ENCODE measurements at places on chromosomes 13 and 19. TPM values are rescaled to one million over a fixed set of nuclear protein-coding genes. Genes with fewer than 3 reads are reported as not detected.

The SHISA7 gene
- polyA plus RNA-seq: not detected

- no peak overlapping the region for H3K27ac ChIP-seq
- DNase-seq: no peak
- H3K27me3 ChIP-seq: peaks cover 5% of the 10 kb centered on the region
- no peak overlapping the region for H3K4me3 ChIP-seq
- no peaks in the 10 kb centered on the region for H3K36me3 ChIP-seq
These were observed 66.8 kb downstream of the MRPL57 start for GRCh38 chr13:21243045-21243897.

DNA sequence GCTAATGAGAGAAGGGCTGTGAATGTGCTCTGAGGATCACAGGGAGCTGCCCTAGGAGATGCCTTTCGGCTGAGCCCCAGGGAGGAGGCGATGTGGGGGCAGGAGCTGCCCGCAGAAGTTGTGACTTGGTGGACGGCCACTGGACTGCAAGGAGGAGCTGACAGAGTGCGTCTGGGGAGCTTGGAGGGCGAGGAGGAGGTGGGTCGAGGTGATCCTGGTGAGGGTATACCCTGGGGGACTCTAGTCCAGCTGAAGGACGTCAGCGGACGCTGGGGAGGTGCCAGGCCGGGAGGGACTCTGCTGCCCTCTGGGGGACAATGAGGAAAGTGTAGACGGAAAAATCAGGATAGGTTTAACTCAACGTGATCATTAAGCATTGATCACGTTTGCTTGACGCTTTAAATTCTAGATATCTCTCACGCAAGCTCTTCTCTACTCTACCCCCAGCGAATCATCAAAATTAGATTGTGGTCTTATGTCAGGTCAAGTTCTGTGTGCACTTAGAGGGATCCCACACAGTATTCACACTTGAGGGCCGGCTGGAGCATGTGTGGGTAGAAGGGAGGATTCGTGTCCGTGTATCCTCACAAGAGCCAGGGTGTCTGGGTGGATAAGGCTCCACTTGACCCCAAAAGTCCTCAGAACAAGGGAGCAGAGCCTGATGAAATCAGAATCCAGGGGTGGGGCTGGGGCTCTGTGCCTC is 3.3 kb upstream of the CEACAM7 start:
- H3K4me1 ChIP-seq: no peaks in the 10 kb centered on the region
- no peak overlapping the region for H3K27ac ChIP-seq
- H3K27me3 ChIP-seq: no peaks in the 10 kb centered on the region
- H3K4me3 ChIP-seq: no peak overlapping the region
- H3K36me3 ChIP-seq: no peaks in the 10 kb centered on the region

GRCh38 chr19:46697204-46697960 is 19.5 kb downstream of the PRKD2 start:
- DNase-seq: no peak
- no peaks in the 10 kb centered on the region for H3K4me1 ChIP-seq
- no peaks in the 10 kb centered on the region for H3K27me3 ChIP-seq
- peaks cover 92% of the 10 kb centered on the region for H3K36me3 ChIP-seq

DNA sequence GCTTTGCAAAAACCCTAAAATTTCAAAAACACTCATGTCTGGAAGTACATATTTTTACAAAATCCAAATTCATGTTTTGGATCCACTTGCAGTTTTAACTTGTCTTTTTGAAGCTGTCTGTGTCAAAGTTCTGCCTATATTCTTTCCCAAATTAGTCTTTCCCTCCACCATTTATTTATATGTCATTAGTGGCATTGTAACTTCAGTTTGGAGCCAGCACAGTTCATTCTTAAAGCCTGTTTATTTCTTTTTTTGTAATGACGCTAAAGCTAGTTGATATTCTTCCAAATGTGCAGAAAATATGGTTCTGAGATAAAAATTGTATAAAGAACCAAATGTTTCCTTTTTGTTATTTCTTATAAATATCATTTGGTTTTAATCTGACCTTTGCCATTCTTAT is 2039.3 kb downstream of the OLFM4 start:
- no peaks in the 10 kb centered on the region for H3K4me1 ChIP-seq
- no peak overlapping the region for H3K4me3 ChIP-seq
- H3K27ac ChIP-seq: no peak overlapping the region

- no peaks in the 10 kb centered on the region for H3K27me3 ChIP-seq
- no peak for DNase-seq
- no peak overlapping the region for H3K4me3 ChIP-seq
- peaks cover 3% of the 10 kb centered on the region for H3K4me1 ChIP-seq
- H3K36me3 ChIP-seq: no peaks in the 10 kb centered on the region
- no peak overlapping the region for H3K27ac ChIP-seq
These were observed 5.8 kb upstream of the TLE5 start for GRCh38 chr19:3068071-3068470.

GRCh38 chr19:39381910-39382611 is 8.8 kb downstream of the PAF1 start:
- H3K27ac ChIP-seq: no peak overlapping the region
- no peak for DNase-seq
- H3K4me3 ChIP-seq: no peak overlapping the region

Measured in CD4-positive, CD25-positive, alpha-beta regulatory T cell (primary cell).